Pulmonary artery endothelial cell (primary cell): ENCODE measurements at places on chromosomes 3 and 15. TPM values are rescaled to one million over a fixed set of nuclear protein-coding genes. Genes with fewer than 3 reads are reported as not detected.

IGDCC3 gene
- not detected in 2 replicates for total RNA-seq

B4GALT4 gene
- total RNA-seq, result 4.2 and 5.5 TPM in 2 replicates

THBS1 gene
- total RNA-seq, result 5,210 and 8,327 TPM in 2 replicates

CRYGS gene
- total RNA-seq, result 1.1 and 1.4 TPM in 2 replicates

EIF4G1 gene
- total RNA-seq, result 340 and 432 TPM in 2 replicates

MNS1 gene
- 0.92 and 1.5 TPM in 2 replicates for total RNA-seq

CDCP1 gene
- 3.7 and 6.6 TPM in 2 replicates for total RNA-seq

PPM1L gene
- total RNA-seq, result 1.8 TPM in 2 replicates

SH3GL3 gene
- total RNA-seq, result 0.07 TPM in 1 of 2 replicates, not detected in the other

C2CD4B gene
- total RNA-seq, result 9.2 and 32.5 TPM in 2 replicates

C2CD4A gene
- total RNA-seq, result 0.74 and 3.2 TPM in 2 replicates

SPATA12 gene
- 0.04 and 0.07 TPM in 2 replicates for total RNA-seq

CEP97 gene
- 8.5 and 17.7 TPM in 2 replicates for total RNA-seq

POPDC2 gene
- 0.07 and 0.11 TPM in 2 replicates for total RNA-seq

GABRR3 gene
- total RNA-seq, result not detected in 2 replicates

ZPLD1 gene
- total RNA-seq, result 0.04 and 0.07 TPM in 2 replicates
